ENCODE measurements at places on chromosomes 1 and 21.

DNA sequence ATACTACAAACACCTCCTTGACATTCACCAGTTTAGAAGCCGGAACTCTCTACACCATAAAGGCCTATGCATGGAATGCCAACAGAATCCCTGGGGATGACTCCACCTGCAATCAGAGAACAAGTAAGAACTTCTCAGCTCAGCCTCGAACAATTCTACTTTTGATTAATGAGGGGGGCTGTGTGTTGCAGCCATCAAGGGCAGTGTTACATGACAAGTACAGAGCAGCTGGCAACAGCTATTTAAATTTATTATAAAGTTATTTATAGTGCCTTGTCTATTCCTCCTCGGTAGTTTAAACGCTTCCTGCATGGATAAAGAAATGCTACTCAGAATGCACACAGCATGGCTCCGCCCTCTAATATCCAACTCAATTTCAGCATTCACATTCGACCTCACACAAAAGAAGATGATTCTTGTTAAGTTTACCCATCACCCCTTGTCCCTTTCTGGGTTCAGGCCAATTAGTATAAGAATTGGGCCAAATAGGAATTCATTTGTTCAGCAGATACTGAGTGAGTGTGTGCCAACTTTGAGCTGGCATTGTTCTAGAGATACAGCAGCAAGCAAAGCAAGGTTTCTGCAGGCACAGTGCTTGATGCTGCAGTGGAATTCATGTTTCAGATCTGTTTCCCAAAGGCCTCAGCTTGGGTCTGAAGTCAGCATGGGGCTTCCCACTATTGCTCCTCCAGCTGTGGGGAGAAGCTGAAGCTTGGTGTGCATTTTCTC is 6.4 kb downstream of the FNDC7 start:
- no peak for DNase-seq

- no peak for DNase-seq
Observed at GRCh38 chr1:154553056-154554030, 5.1 kb downstream of the UBE2Q1 start.

GRCh38 chr1:9093581-9093980 is 24.1 kb upstream of the SLC2A5 start:
- no peak for DNase-seq

DNA sequence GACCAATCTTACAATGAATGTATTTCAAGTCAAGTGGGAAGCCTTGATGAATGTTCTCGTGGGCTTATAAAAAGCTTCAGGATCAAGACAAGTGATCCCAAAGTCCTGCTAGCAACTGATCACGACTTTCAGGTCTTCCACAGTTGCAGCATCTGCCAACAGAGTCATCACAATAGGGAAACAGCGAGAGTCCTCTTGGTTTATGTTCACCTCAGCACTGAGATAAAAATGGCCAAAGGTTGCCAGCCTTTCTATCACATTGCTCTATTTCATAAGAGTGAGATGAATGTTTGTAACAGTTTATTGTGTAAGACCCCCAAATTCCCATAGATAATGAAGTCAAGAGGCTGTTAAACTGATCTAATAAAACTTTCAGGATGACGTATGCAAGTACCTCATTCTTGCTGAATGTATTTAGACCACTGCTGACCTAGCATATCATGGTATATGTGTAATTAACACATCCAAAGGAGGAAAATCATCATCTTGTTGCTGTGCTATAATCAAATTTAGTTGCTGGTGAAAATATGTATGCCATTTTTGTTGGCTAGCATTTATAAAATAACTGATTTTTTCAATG is 150.6 kb downstream of the TGFBR3 start:
- DNase-seq = no peak

GRCh38 chr1:203954788-203955552 is 93.6 kb downstream of the SNRPE start:
- no peak for DNase-seq

- DNase-seq = peak; percentile 63
Observed at GRCh38 chr1:156927215-156928042, 7.0 kb downstream of the LRRC71 start.

DNA sequence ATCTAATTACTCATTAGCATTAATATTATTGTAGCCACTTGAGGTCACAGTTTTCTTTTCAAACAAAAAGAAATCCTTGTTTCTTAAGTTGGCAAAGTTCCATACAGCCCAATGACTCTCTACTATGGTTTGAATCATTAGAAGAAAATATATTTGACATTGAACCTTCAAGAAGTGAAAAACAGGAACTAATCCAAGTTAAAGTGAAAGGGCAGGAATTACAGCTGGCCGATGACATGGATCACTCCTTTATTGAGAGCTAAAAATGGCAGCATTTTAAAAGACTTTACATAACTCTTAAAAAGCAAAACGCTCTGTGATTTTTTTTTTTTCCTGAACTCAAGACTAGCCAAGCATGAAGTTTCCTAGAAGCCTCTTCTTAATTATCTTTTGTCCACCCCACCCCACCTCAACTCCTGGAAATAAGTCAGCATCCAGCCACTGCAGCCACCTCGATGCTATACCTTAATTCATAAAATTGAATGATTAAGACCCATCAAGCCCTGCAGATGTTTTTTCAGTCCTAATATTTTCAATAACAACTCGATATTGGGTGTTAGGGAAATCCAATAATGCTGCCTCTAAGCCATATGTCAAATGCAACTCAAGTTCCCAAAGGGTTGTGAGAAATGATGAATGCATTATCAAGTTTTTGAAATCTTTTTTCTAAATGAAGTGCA is 323.1 kb downstream of the HHIPL2 start:
- no peak for DNase-seq

GRCh38 chr21:42338729-42339715 is 11.8 kb downstream of the TFF2 start:
- no peak for DNase-seq

- no peak for DNase-seq
Observed at GRCh38 chr1:232413674-232414073, 216.3 kb downstream of the SIPA1L2 start.

GRCh38 chr1:10001016-10001665 is 4.1 kb downstream of the RBP7 start:
- DNase-seq = no peak

- DNase-seq = no peak
Observed at GRCh38 chr21:29810871-29811270, 128.9 kb downstream of the GRIK1 start.

DNA sequence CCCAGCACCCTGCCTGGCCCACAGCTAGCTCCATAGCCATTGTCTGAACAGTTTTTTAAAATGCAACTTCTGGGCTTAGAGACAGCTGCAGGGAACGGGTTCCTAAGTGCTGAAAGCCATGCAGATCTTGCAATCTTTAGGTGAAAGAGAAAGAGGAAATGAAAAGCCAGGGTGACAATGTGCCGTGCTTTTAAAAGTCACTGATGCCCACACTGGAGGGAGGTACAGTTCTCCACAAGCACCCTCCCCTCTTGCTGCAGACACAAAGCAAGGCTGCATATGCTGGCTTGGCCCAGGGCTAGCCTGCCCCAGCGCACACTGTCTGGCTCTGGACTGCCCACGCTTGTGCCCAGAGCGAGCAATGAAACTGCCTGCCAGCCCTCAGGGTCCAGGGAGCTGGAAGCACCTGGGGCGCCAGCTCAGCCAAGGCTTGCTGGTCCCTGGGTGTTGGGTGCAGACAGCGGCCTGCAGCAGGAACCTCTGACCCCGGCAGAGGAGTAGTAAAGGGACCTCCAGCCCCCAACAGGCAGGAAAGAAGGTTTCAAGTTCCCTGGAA is 70.4 kb downstream of the AJAP1 start:
- DNase-seq = no peak

- DNase-seq = no peak
Observed at GRCh38 chr1:49016030-49016977, 239.6 kb upstream of the BEND5 start.

GRCh38 chr1:6127587-6128163 is 52.4 kb downstream of the CHD5 start:
- DNase-seq = peak; percentile 74

- DNase-seq = no peak
Observed at GRCh38 chr1:239997515-239998311, 94.0 kb upstream of the FMN2 start.

DNA sequence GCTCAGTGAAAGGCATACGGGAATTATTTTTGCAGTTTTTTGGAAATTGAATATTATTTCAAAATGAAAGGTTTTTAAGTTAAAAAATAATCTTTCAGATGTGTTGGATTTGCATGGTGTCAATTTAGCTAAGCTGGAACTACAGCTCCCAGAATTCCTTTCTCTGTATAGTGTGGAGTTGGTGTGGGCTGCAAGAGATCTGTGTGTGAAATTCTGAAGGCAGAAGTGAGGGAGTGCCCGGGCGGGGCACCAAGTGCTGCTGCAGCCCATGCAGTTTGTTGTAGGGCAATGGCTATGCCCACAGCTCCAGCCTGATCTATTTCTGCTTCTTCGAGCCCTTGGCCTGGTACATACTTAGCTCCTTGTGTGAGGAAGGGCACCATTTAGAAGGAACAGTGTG is 60.5 kb upstream of the CSF1 start:
- DNase-seq = no peak

- no peak for DNase-seq
Observed at GRCh38 chr1:61293986-61294504, 211.7 kb downstream of the NFIA start.

- DNase-seq = no peak
Observed at GRCh38 chr1:116921301-116921885, 11.7 kb downstream of the PTGFRN start.

DNA sequence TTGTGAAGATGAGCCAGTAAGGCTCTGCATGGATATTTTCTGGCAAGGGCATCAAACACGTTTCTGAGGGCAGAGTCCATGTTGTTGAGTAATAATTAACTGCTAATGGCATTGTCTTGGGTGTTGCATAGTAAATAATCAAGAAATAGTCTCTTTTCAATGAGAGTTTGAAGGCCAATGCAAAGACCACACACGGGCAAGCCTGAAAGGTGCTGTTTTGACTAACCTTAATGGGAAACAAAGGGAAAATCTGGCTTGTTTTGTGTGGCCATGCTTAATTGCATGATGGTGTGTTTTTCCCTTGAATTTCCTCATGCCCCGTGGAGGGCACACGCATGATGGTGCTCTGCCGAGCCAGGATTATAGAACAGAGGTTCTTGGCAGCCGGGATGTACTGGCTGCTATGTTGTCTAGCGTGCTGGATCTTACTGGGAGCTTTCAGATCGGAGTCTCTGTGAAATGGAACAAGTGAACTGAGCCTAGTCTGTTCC is 127.6 kb downstream of the NOS1AP start:
- no peak for DNase-seq

GRCh38 chr1:235326719-235327558 is 1.0 kb downstream of the ARID4B start:
- peak; percentile 33 for DNase-seq

GRCh38 chr1:192118881-192119405 is 39.3 kb upstream of the RGS18 start:
- no peak for DNase-seq

DNA sequence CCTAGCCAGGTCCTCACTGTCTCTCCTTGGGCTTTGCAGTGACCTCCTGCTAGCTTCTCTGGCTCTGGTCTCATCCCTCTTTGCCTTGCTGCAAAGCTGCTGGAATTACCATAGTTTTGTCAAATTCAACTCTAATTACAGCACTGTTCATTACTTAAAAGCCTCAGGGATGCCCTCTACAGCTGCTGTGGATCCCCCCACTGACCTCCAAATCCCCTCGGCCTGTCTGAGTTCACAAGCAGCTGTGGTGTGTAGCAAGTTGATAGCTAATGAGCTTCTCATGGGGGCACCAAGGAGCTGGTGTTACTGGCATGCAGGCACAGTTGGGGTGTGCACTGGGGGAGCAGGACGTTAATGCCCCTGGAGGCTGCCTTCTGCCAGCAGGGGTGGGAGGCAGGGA is 24.8 kb downstream of the NIPAL3 start:
- no peak for DNase-seq

GRCh38 chr1:196933531-196934189 is 9.9 kb upstream of the CFHR2 start:
- DNase-seq = no peak

- DNase-seq = no peak
Observed at GRCh38 chr1:207808911-207809555, 57.2 kb downstream of the CD46 start.

- no peak for DNase-seq
Observed at GRCh38 chr1:209748620-209749019, 7.2 kb upstream of the TRAF3IP3 start.

DNA sequence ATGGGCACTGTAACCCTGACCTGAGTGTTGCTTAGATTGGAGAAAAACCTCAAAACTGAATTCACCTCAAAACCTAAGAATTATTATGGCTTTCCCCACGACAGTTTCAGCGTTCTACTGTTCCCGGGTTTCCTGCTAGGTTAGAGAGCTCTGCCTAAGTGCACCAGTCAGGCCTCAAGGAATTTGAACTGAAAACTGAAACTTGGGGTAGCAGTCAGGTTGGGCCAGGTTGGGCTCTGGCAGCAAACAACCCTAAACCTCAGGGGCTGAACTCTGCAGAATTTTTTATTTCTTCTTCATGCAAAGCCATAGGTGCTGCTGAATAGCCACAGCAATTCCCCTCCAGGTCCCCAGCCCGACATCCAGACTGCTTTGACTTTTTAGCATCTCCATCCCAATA is 437.0 kb upstream of the PROX1 start:
- DNase-seq = no peak

GRCh38 chr1:52439976-52440375 is 35.6 kb downstream of the PRPF38A start:
- no peak for DNase-seq

DNA sequence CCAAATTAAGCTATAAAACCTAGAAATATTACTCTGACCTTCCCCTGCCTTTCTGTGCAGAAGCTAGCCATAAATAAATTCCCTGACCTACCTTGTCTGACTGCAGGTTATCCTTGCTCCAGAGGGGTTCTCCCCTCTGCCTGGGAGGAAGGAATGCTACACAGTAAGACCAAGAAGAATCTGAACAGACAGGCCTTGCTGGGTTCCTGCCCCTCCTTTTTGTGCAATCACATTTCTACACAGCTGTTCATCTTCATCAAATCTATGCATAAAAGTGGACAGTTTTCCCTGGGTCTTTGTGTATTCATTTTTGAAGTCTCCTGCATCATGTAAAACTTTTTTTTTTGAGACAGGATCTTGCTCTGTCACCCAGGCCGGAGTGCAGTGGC is 50.6 kb downstream of the DNTTIP2 start:
- DNase-seq = no peak

GRCh38 chr1:151314137-151314875 is 12.9 kb downstream of the PI4KB start:
- DNase-seq = no peak

GRCh38 chr1:40981691-40982448 is 2.4 kb downstream of the CTPS1 start:
- no peak for DNase-seq

- no peak for DNase-seq
Observed at GRCh38 chr1:54016343-54017282, 1.4 kb downstream of the LDLRAD1 start.

DNA sequence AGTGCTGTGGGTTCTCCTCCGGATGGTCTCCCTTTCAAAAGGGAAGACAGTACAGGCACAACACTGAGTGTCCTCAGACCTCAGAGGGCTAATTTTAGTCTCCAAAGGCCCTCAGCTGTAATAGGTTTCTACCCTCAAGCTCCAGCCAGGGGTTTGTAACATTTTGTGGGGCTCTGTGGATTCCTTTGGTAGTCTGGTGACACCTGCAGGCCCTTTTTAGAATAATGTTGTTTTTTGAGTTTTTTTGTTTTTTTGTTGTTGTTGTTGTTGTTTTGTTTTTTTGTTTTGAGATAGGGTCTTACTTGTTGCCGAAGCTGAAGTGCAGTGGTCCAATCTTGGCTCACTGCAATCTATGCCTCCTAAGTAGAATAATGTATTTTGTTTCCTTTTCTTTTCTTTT is 15.0 kb upstream of the TMEM201 start:
- DNase-seq = no peak

- DNase-seq = no peak
Observed at GRCh38 chr1:115837740-115838421, 3.0 kb downstream of the NHLH2 start.
